ENCODE measurements at places on chromosomes 4 and X.
A peak's percentile ranks its signal among the peaks of the same experiment; 100 is the strongest.

DNA sequence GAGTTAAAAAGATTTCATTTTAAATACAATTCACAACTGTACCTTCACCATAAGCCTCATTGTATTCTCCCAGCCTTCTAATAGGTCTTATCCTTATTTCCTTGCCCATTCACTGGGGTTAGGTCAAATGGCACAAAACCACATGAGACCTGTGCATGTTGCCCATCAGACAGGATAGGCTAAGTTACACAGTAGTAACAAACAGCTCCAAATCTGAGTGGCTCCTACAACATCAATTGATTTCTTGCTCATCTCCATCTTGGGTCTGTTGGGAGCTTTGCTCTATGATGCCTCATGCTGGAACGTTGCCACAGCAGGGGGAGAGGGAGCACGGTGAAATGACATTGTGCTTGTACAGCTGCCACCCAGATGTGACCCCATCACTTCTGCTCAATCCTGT is 70.6 kb downstream of the DHX15 start:
- DNase-seq = no peak

- DNase-seq = no peak
Measured at GRCh38 chrX:123157586-123157985, 26.5 kb upstream of the GRIA3 start.

GRCh38 chrX:13695601-13696115 is 6.7 kb downstream of the RAB9A start:
- DNase-seq = no peak

DNA sequence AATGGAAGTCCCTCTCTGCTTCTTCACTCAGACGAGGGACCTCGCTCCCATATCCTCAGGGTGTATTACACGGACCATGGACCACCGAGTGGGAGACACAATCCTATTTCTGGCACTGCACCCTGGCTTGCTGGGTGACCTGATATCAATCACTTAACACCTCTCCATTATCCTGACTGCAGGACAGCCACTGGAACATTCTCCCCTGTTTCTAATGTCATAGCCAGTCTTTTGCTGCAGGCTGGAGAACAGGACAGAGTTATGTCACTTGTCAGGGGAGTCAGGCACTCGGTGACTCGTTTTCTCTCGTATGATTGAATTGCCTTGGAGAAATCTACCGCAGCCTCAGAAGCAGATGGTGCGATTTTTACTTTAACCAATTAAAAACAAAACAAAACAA is 219.1 kb upstream of the IGFBP7 start:
- no peak for DNase-seq

GRCh38 chr4:123340381-123340701 is 56.3 kb upstream of the SPRY1 start:
- no peak for DNase-seq

DNA sequence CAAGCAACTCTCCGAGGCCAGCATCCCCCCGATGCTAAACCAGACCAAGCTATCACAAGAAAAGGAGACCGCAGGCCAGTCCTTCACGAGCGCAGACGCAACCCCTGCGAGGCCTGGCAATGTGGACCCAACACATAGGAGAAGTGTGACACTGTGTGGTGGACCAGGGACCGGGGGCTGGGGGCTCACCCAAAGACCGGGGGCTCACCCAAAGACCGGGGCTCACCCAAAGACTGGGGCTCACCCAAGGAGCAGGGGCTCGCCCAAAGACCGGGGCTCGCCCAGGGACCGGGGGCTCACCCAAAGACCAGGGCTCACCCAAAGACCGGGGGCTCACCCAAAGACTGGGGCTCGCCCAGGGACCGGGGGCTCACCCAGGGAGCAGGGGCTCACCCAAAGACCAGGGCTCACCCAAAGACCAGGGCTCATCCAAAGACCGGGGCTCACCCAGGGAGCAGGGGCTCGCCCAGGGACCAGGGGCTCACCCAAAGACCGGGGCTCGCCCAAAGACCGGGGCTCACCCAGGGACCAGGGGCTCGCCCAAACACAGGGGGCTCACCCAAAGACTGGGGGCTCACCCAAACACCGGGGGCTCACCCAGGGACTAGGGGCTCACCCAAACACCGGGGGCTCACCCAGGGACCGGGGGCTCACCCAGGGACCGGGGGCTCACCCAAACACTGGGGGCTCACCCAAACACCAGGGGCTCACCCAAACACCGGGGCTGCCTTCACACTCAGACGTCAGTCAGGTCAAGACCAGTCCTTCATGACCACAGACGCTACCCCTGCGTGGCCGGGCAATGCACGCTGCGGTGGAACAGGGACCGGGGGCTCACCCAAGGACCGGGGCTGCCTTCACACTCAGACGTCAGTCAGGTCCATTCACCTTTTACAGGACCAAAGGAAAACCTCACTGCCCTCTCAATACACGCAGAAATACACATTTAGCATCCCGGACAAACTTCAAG is 32.9 kb downstream of the PPP2R3B start:
- no peak for DNase-seq

DNA sequence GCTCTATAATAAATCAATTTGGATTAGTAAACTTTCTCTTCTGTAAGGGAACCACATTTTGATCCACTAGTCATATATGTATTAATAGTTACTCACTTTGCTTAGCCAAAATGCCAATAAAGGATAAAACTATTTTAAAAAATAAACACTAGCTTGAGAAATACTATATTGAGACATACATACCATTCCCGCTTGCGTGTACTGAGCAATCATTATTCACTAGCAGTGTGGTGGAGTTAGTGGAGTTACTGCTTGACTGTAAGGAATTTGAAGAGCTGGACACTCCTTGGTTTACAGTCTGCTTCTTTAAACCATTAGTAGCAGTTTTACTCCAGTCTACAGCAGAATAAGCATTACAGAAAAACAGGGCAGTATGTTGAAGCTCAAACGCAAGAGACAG is 10.8 kb upstream of the PHKA2 start:
- DNase-seq = no peak

DNA sequence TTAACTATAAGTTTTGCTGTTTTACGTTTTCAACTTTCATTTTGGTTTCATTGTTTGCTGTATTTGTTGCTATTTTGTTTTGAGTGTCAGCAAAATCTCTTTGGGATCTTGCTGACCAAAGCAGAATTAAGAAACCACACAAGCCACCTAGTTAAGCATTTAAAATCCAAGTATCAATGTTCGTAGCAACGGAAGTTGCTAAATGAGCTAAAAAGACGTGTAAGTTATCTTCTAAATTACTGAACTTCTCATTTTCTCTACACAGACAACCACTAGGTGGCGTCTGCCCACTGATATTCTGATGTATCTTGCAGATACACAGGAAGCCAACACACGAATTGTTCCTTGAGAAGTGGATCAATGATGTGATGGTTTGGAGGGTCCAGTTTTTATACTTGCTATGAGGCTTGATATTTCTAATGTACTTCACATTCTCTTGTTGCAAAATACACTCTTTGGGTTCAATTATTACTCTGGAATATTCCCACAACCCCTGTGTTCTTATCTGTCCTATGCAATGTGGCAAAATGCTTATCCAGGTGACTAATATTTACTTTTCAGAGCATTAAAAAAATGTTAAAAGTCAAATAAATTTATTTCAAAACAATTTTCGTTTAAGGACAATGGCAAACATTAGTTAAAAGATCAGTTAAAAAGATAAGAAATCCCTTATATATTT is 250.5 kb downstream of the TECRL start:
- DNase-seq = peak; percentile 56

DNA sequence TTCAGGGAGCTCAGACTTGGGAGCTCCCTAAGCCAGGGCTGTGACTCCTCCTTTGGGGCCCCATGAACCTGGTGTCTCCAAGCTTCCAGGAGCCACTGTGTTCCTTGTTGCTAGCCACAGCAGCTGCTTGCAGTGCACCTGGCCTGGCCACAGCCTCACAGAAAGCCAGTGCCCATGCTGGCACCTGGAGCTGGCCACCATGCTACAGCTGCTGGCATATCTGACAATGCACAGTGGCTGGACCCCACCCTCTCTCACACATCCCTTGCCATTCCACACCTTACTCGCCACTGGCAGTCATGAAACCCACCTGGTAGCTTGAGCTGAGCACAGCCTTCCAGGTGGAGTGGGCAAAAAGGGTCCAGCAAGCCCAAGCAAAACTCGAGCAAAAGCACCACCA is 441.7 kb downstream of the ARAP2 start:
- no peak for DNase-seq

DNA sequence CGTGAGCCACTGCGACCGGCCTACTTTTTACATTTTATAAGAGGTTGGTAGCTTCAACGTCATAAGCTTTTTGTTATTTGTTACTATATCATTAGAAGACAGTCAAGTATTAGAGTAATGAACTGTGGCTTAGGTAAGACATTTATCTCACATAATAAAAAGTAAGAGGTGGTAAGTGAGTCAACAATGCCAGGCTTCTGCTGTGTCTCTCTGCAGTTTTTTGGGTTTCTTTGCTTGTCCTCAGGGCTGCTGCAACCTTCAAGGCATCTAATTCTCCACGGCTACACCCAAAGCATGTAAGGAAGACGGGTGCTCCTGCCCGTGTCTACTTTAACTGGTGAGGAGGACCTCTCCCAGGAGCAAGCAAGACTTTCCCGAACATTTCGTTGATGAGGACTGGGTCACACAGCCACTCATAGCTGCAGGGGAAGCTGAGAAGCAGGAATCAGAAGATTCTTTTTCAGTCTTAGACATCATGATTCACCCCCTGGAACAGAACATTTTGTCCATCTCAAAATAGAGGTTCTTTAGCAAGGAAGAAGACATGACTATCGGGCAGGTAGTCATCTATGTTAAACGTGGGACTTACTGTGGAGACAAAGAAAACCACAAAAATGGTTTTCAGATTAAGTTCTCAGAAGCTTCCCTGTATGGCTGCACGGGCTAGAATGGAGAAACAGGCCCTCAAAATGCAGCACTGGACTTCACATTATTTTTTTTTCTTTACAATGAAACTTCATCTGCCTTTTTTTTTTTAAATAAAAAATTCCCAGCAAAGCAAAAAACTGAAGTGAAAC is 13.0 kb upstream of the RHOH start:
- DNase-seq = no peak

GRCh38 chr4:180160195-180160983 is 2082.8 kb upstream of the TENM3 start:
- DNase-seq = no peak

- no peak for DNase-seq
Measured at GRCh38 chr4:47444031-47444430, 19.5 kb downstream of the COMMD8 start.

GRCh38 chr4:3228881-3229280 is 20.1 kb upstream of the MSANTD1 start:
- DNase-seq = no peak

GRCh38 chr4:26208237-26208994 is 112.4 kb upstream of the RBPJ start:
- no peak for DNase-seq

- DNase-seq = no peak
Measured at GRCh38 chrX:30015440-30015839, 199.9 kb upstream of the MAGEB2 start.

DNA sequence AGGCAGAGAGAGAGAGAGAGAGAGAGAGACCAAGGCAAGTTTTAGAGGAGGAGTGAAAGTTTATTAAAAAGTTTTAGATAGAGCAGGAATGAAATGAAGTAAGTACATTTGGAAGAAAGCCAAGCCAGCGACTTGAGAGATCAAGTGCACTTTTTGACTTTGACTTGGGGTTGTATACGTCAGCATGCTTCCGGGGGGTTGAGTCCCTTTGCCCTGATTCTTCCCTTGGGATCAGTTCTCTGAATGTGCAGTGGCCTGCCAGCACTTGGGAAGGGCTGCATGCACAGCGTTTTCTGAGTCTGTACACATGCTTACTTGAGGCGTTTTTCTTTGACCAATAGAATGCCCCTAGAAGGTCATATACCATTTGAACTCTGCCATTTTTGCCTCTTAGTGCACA is 400.5 kb downstream of the PDGFC start:
- DNase-seq = no peak

DNA sequence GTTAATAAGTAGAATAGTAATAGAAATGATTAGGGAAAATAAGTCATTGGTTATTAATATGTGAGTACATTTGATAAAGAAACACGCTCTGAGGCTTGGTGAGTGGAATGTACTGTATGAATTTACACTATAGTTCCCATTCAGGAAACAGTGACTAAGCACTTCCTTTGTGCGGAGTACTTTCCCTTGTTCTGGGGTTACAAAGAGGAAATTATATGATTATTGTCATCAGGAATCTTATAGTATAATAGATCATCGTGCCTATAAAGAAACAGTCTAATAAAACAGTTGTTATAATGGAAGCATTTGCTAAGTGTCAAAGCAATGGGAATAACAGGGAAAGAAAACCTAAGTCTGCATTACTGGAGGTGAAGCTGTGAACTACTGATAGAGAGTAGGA is 138.0 kb downstream of the RPA4 start:
- DNase-seq = no peak

DNA sequence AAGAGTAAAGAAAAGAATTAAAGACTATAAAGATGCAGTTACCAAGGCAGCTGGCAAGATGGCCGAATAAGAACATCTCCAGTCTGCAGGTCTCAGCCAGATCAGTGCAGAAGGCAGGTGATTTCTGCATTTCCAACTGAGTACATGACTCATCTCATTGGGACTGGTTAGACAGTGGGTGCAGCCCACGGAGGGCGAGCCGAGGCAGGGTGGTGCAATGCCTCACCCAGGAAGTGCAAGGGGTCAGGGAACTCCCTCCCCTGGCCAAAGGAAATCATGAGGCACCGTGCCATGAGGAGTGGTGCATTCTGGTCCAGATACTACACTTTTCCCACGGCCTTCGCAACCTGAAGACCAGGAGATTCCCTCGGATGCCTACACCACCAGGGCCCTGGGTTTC is 20.5 kb downstream of the SPIN4 start:
- DNase-seq = no peak

DNA sequence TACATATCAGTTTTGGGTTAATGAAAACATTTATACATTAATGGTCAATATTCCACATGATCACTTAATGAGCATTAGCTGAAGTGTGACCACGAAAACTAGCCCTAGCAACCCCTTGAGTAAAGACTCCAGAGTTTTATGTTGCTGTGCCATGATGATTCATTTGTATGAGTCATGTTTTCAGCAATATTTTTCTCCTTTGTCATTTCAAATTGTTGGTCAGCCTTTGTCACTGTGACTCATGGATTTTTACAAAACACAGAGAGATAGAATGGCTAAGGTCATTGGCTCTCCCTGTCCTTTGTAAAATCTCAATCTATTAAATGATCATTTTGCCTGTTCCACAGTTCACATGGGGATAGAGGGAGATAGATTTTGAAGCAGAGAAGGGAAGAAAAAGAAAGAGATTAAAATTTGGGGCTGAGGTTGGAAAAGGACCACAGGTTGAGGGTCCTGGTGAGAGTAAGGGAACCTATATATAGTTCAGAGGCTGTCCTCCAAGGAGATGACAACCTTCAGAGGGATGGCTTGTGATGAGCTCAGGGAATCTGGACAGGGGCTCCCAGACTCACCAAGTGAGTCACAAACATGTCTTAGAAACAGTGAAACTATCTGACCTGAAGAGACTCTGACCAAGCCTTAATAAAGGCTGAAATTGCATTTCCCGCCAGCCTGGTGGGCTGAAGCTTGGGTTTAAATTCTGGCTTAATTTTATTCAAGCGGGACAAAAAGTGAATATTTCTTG is 25.6 kb downstream of the NR0B1 start:
- DNase-seq = no peak

DNA sequence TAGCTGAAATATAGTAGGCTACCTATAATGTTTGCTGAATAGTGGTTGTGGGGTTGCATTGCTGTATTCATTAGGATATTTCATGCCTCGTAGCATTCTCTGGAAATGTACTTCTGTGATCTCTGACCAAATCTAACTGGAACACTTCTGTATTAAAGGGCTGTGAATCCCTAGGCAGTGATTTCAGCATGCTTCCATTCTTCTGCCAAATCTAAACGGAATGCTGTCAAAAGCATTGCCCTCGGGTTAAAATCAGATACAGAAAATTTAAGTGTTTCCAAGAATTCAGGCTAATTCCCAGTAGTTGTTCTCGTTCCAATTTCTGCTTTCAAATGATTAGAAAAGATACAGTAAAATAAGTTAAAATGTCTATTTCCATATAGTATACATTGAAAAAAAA is 1847.5 kb upstream of the IGFBP7 start:
- DNase-seq = no peak

All from stomach (tissue), 19 donors.